ENCODE measurements at places on chromosomes 1 and 21.

DNA sequence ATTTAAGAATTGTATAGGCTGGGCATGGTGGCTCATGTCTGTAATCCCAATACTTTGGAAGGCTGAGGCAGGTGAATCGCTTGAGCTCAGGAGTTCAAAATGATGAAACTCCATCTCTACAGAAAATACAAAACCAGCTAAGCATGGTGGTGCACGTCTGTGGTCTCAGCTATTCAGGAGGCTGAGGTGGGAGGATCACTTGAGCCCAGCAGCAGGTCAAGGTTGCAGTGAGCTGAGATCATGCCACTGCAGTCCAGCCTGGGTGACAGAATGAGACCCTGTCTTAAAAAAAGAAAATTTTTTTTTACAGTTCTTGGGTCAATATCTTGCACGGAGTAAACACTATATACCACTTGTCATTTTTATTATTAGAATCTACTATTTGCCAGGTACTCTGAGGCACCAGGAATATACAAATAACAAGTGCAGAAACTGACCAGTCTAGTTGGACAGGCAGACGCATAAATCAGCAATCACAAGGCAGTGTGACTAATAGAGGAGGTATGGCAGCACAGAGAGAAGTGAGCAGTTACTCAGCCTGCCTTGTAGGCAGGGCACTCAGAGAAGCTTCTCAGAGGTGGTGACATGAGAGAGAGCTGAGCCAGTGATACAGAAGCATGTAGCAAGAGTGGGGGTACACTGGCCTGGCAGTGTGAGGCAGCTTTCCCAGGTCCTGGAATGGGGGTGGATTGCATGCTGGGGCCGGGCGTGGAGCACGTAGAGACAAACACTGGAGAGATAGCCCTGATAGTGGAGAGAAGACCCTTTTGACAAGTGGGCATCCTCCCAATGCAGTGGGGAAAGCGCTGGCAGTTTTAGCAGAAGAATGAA, 8.0 kb downstream of the PHLDA3 start:
- no peak for DNase-seq

- DNase-seq = no peak
Measured at GRCh38 chr1:71296551-71297134, 215.8 kb upstream of the ZRANB2 start.

DNA sequence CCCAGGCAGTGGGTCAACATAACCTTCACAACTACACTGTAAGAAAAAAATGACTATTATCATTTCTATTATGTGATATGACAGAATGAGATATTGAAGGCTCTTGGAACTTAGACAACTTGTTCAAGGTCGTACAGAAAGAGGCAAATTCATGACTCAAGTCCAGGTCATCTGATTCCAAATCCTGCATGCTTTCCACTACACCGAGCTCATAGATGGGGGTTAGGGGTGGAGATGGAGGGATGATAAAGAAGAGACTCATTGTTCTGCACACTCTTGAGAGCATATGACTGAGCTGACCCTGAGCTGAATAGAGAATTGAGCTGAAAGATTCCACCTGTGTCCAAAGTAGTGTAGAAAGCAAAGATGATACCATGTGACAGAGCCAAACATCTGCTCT, 2.8 kb downstream of the FCRL6 start:
- DNase-seq = no peak

- no peak for DNase-seq
Measured at GRCh38 chr1:208807446-208808127, 563.4 kb upstream of the PLXNA2 start.

All from D721Med (cell line).